ENCODE measurements at places on chromosomes 2 and 18. TPM values are rescaled to one million over a fixed set of nuclear protein-coding genes. Genes with fewer than 3 reads are reported as not detected.

The WNT6 gene
- total RNA-seq, result not detected

The TSN gene
- total RNA-seq, result 51.5 TPM

The OSBPL1A gene
- 1.2 TPM for total RNA-seq

The RND3 gene
- total RNA-seq, result not detected

The MALL gene
- total RNA-seq, result not detected

The PFN4 gene
- total RNA-seq, result not detected

The HOXD11 gene
- total RNA-seq, result not detected

The YES1 gene
- total RNA-seq, result 22.0 TPM

The CTLA4 gene
- total RNA-seq, result 7.3 TPM

The RRM2 gene
- total RNA-seq, result 355 TPM

The RAPGEF4 gene
- 1.1 TPM for total RNA-seq

The MAL gene
- 184 TPM for total RNA-seq

The AMER3 gene
- not detected for total RNA-seq

The SNORC gene
- 2.1 TPM for total RNA-seq

The AQP12A gene
- total RNA-seq, result not detected

The CFC1 gene
- not detected for total RNA-seq

The POLR1A gene
- 27.3 TPM for total RNA-seq

The ACADL gene
- not detected for total RNA-seq

The SPATS2L gene
- 47.1 TPM for total RNA-seq

The POTEC gene
- total RNA-seq, result not detected

The ZNF236 gene
- 23.7 TPM for total RNA-seq

The SCLY gene
- total RNA-seq, result 30.6 TPM

The RPRM gene
- not detected for total RNA-seq

The CFAP221 gene
- not detected for total RNA-seq

The GKN2 gene
- not detected for total RNA-seq

The PKDCC gene
- not detected for total RNA-seq

The SLC23A3 gene
- total RNA-seq, result 4.4 TPM

The NCKAP5 gene
- total RNA-seq, result not detected

The ITGA4 gene
- total RNA-seq, result 216 TPM

The LRATD1 gene
- total RNA-seq, result not detected

The MC5R gene
- 0.17 TPM for total RNA-seq

The UPP2 gene
- total RNA-seq, result not detected

Data from activated naive CD8-positive, alpha-beta T cell treated with anti-CD3 and anti-CD28 coated beads, Interleukin-2, amount 10 ng/mL, durations not matched to agents 7 days and 5 days (primary cell).